ENCODE measurements at places on chromosomes 13 and 19.

GRCh38 chr13:48475230-48475629 is 57.6 kb downstream of the RCBTB2 start:
- H3K27ac ChIP-seq, result no peak overlapping the region
- no peak for DNase-seq
- no peaks in the 10 kb centered on the region for H3K27me3 ChIP-seq
- H3K4me1 ChIP-seq, result no peaks in the 10 kb centered on the region

DNA sequence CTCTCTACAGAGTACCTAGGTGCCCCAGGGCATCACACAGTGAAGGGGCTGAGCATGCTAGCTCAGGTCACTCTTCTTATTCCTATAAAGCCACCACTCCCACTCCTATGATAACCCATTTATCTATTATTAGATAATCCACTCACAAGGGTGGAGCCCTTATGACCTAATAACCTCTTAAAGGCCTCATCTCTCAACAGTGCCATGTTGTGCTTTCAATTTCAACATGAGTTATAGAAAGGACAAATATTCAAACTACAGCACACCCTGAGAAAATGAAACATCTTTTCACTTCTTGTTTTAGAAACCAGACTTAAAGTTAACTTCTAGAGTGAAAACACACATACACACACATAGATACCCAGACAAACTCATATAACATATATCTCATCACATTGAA is 1494.9 kb upstream of the MIR17HG start:
- no peaks in the 10 kb centered on the region for H3K4me1 ChIP-seq
- no peaks in the 10 kb centered on the region for H3K27me3 ChIP-seq
- H3K4me3 ChIP-seq, result no peak overlapping the region

GRCh38 chr13:50867637-50867945 is 24.1 kb upstream of the DLEU7 start:
- no peak for DNase-seq
- no peaks in the 10 kb centered on the region for H3K36me3 ChIP-seq
- H3K27ac ChIP-seq, result no peak overlapping the region
- no peaks in the 10 kb centered on the region for H3K27me3 ChIP-seq

GRCh38 chr13:73967397-73968165 is 166.6 kb downstream of the KLF12 start:
- no peak overlapping the region for H3K4me3 ChIP-seq
- no peak overlapping the region for H3K27ac ChIP-seq
- no peak for DNase-seq
- H3K4me1 ChIP-seq, result no peaks in the 10 kb centered on the region
- no peaks in the 10 kb centered on the region for H3K27me3 ChIP-seq

GRCh38 chr19:16229322-16229641 is 31.6 kb downstream of the AP1M1 start:
- H3K4me1 ChIP-seq, result no peaks in the 10 kb centered on the region
- no peak for DNase-seq
- H3K36me3 ChIP-seq, result peaks cover 79% of the 10 kb centered on the region
- H3K27me3 ChIP-seq, result no peaks in the 10 kb centered on the region
- no peak overlapping the region for H3K4me3 ChIP-seq
- no peak overlapping the region for H3K27ac ChIP-seq

DNA sequence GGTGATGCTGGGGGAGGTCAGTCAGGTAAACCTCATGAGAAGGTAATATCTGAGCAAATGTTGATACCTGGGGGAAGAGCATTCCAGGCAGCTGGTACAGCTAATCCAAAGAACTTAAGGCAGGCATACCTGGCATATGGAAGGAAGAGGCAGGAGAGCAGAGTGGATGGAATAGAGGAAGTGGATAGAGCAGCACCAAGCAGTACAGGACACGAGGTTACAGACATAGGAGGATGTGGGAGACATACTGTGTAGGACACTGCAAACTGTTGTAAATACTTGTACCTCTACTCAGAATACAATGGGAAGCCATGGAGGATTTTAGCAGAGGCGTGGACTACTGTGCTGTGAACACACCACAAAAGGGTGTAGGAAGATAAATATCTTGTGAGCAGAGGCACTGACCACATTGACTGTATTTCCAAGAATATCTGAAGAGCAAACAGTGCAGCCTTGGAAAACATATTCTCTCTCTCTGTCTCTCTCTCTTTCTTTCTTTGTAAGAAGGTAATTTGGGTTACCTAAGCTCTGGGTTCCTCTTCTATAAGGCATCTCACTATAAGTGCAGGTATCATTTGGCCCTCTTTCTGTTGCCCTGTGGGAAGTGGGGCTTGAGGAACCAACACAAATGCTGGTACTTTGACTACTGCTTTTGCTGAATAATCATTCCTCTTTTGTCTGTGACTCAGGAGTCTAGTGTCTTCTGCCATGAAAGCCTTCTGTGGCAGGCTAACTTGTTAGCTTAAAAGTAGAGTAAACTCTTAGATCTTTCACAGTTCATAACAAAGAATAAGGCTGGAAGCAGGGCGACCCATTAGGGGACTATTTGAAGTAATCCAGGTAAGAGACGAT is 238.0 kb downstream of the VWA8 start:
- no peak for DNase-seq
- H3K27me3 ChIP-seq, result no peaks in the 10 kb centered on the region
- H3K36me3 ChIP-seq, result peaks cover 20% of the 10 kb centered on the region
- H3K27ac ChIP-seq, result no peak overlapping the region
- no peak overlapping the region for H3K4me3 ChIP-seq

GRCh38 chr13:47875201-47875600 is 125.9 kb downstream of the SUCLA2 start:
- no peak overlapping the region for H3K4me3 ChIP-seq
- no peak overlapping the region for H3K27ac ChIP-seq
- no peaks in the 10 kb centered on the region for H3K27me3 ChIP-seq
- DNase-seq, result no peak

DNA sequence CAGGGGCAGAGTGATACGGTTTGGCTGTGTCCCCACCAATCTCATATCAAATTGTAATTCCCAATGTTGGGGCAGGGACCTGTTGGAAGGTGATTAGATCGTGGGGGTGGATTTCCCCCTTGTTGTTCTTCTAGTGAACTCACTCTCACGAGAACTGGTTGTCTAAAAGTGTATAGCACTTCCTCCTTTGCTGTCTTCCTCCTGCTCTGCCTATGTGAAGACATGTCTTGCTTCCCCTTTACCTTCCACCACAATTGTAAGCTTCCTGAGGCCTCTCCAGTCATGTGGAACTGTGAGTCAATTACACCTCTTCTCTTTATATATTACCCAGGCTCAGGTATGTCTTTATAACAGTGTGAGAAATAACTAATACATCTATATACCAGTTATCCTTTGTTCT is 706.4 kb upstream of the KLHL1 start:
- no peaks in the 10 kb centered on the region for H3K4me1 ChIP-seq
- H3K27me3 ChIP-seq, result no peaks in the 10 kb centered on the region
- no peak overlapping the region for H3K27ac ChIP-seq
- no peak overlapping the region for H3K4me3 ChIP-seq
- DNase-seq, result no peak

DNA sequence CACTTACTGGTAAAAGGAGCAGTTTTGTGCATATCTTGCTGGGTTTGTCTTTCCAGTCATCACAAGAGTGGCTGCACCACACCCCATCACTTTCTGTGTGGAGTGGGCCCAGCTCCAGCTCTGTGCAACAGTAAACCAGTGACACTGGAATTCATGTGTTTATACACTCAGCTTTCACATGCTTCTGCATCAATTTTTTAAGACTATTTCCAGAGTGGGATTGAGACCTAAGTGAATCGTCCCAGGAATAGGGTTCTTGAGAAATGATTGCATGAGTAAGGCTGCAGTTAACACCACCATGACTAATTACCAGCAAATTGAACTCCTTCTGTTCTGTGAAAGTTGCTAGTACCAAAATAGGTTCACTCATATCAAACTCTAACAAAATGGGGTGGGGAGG is 5.3 kb upstream of the CFAP97D2 start:
- no peaks in the 10 kb centered on the region for H3K4me1 ChIP-seq
- no peak overlapping the region for H3K27ac ChIP-seq
- H3K36me3 ChIP-seq, result no peaks in the 10 kb centered on the region
- DNase-seq, result no peak
